ENCODE measurements at places on chromosomes 2 and 18.

DNA sequence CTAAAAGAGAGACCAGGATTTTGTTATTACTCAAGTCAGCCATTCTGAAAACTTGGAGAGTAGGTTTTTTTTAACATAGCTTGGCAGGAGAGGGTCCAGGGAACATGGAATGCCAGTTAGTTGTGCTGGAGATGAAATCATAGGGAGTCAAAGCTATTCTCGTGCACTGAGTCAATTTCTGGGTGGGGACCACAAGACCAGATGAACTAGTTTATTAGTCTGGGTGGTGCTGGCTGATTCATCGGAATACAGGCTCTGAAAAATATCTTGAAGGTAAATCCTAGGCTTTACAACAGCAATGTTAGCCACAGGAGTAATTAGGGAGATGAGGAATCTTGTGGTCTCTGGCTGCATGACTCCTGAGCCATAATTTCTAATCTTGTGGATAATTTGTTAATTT, 921.4 kb downstream of the TRIB2 start:
- no peak for DNase-seq

DNA sequence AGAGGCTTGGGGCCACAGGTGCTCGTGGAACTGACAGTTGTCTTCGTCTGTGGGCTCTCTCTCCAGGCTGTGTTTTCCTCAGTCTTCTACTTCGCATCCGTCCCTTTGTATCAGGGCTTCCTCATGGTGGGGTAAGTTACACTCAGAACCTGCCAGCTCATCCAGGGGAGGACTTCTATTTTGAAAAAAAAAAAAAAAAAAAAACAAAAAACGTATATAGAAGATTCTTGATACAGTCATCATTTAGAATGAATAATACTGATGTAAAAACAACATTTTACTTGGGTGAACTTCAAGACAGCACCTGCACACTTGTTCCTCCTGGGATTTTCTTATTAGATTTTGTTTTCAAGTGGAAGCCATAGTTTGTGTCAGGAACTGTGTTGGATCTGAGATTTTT, 47.7 kb upstream of the NFATC1 start:
- DNase-seq, result no peak

DNA sequence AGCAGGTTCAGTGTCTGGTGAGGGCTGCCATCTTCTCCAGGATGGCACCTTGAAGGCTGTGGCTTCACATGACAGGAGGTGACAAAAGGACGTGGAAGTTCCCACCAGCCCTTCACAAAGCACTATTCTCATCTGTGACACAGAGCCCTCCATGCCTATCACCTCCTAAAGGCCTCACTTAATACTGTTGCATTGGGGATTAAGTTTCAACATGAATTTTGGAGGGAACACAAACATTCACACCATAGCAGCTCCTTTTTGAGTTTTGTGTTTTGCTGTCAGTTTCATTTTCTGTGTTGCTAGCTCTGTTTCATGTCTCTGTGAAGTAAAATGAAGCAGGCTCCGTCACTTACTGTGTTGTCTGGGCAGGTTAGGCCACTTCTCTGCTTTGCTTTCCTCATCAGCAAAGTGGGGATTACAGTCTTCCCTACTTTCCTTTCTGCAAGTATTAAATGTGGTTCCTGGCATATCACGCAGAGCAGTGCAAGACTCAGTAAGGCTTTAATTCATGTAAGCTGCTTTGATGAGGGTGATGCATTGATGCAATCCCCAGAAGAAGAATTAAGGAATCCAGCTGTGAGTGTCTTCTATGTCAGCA, 31.6 kb downstream of the LIMS1 start:
- DNase-seq, result no peak

DNA sequence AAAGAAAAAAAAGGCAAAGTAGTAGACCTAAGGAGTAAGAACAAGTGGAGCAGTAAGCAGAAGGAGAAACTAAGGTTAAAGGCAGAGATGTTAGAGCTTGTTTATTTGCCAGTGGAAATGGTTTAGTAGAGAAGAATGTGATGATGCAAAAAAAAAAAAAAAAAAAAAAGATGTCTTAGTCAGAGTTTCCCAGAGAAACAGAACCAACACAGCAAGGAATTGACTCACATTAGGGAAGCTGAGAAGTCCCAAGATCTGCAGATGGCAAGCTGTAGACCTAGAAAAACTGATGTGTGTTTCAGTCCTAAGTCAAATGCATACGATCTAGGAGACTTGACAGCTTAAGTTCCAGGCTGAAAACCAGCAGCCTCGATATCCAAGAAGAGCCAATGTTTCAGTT, 1548.8 kb upstream of the LRRTM1 start:
- DNase-seq, result no peak

- no peak for DNase-seq
Observed at GRCh38 chr2:202721621-202722020, 86.9 kb downstream of the FAM117B start.

GRCh38 chr2:39120521-39120770, 405 bp downstream of the SOS1 start:
- no peak for DNase-seq

DNA sequence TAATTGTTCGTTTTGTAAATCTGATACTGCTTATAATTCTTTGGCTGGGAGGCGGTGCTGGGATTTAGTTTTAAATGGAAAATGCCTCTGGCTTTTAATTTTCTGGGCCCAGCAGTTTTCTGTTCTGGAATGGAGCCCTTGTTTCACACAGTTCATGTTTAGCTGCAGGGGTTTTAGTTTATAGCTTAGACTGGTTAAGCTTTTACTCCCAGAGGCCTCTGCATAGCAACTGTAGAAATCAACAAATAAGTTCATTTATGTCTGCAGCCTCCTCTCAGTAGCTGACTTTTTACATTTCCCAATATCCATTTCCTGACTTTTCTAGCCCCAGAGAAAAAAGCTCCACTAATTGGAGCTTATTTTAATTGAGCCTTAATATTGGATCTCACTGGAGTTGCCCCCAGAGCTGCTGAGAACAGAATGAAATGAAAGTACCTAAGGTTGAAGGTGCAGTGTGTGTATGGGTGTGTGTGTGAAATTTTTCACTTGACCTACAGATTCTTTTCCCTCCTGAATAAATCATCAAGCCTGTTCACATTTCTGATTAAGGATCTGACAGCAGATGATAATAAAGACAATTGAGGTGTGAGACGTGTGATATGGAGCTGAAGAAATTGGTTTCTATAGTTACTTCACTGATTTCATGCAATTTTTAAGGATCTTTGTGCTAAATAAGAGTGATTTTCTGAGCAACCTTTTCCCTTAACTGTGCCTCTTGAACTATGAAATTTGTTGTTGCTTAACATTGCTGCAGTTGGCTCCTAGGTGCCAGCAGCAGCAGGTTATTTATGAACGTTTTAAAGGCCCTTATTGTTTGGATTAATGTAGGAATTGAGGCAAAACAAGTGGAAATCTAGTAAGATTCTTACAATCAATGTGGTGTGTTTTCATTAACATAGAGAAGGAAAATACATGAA, 109.6 kb downstream of the TAF4B start:
- no peak for DNase-seq

GRCh38 chr2:161703863-161704262, 79.6 kb downstream of the SLC4A10 start:
- DNase-seq, result no peak

- DNase-seq, result no peak
Observed at GRCh38 chr2:158996378-158996993, 28.0 kb downstream of the TANC1 start.

Data from activated T-cell treated with anti-CD3 and anti-CD28 coated beads for 24 hours (primary cell).